ENCODE measurements at places on chromosomes 5 and 9.
A peak's percentile ranks its signal among the peaks of the same experiment; 100 is the strongest.

GRCh38 chr5:129511291-129511690, 51.2 kb downstream of the ADAMTS19 start:
- no peak for DNase-seq

- no peak for DNase-seq
Observed at GRCh38 chr9:110319781-110320492, 17.7 kb downstream of the TXNDC8 start.

DNA sequence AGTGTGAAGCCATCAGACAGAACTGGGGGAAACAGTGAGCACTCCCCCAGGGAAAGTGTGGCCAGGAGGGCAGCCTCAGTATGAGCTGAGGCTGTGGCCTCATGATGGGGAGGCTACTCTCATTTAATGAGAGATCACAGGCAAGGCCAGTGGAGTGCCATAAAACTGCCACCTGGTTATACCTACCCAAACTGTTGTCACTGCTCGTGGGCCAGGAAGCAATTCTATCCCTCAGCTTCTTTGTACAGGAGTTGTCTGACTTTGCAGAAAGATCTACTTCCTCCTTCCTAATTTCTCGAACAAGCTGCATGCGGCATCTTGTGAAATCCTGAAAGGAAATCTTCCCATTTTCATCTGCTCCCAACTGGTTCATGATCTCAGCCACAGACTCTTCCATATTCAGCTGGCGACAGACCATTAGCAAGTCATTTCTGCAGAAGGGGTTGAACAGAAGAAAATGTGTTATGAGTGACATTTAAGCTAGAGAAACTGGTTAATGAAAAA, 50.0 kb downstream of the TSSK1B start:
- DNase-seq = no peak

DNA sequence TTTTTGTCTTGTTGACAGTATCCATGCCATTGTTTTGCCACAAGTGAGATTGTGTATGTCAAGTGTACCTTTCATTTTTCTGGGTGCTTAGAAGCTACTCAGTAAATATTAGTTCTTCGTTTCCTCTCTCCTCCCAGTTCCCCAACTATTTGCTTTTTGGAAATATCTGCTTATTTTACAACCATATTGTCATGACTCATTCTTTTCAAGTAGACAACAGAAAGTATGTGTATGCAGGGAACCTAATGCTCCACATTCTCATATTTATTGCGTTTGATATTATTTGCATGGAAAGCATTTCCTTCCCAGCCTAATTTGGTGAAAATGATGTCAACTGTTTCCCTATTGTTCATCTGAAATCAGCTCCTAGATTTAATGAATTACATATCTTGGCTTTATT, 483.7 kb upstream of the RIOK2 start:
- DNase-seq = no peak

- DNase-seq = no peak
Observed at GRCh38 chr5:166576323-166576722, 1715.1 kb upstream of the WWC1 start.

- DNase-seq = no peak
Observed at GRCh38 chr5:158923799-158924551, 175.7 kb downstream of the EBF1 start.

- no peak for DNase-seq
Observed at GRCh38 chr9:127133739-127134167, 11.3 kb upstream of the ANGPTL2 start.

GRCh38 chr5:117888688-117889087, 1099.7 kb downstream of the DTWD2 start:
- DNase-seq = no peak

DNA sequence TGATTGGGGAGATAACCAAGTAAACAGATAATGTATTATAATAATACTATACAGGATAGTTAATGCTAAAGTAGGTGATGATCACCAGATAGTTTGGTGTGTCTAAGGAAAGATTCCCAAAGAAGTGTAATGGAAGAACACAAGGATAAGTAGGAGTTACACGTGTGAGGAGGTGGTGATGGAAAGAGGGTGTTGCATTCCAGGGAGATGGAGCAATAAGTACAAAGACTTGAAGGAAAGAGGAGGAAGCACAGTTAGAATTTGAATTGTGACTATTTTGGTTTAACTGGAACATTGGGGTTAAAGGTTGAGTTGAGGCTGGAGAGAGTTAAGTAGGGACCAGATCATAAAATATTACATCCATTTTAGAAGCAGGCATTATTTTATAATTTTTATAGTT, 76.9 kb downstream of the IPO11 start:
- no peak for DNase-seq

GRCh38 chr5:95261437-95262175, 23.3 kb downstream of the MCTP1 start:
- DNase-seq = no peak

DNA sequence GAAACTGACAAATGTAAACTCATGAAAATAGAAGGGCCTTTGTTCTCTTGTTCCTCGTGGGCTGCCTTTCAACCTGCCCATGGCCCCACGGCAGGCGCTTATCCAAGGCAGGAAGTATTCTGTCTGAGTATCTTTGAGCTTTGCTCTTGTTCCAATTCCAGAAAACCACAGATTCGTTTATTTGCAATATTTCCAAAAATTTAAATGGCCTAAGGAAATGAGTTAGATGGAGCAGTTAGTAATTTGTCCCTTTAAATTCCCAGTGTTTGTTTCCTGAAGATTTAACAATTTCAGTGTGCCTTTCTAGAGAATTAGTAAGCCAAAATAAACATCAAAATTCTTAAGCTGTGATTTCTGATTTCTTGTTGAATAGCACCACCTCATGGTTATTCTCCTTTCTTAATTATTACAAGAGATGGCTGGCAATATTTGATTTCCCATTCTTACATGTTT, 299.4 kb upstream of the RASA1 start:
- no peak for DNase-seq

DNA sequence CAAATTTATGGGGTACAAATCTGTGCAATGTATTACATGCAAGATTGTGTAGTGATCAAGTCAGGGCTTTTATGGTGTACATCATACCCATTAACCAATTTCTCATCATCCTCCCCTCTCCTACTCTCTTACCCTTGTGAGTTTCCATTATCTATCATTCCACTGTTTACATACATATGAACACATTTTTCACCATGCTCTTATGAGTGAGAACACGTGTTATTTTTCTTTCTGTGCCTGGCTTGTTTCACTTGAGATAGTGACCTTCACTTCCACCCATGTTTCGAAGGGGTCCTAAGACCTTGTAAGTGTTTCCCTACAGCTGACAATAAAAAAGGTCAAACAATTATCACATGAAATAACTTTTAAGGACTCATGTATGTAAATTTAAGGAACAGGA, 281.7 kb upstream of the CD180 start:
- DNase-seq = no peak

GRCh38 chr5:56412601-56413379, 179.7 kb upstream of the ANKRD55 start:
- DNase-seq = no peak

- no peak for DNase-seq
Observed at GRCh38 chr5:132268769-132269551, 11.5 kb downstream of the PDLIM4 start.

- DNase-seq = no peak
Observed at GRCh38 chr9:70444904-70445303, 30.4 kb upstream of the KLF9 start.

DNA sequence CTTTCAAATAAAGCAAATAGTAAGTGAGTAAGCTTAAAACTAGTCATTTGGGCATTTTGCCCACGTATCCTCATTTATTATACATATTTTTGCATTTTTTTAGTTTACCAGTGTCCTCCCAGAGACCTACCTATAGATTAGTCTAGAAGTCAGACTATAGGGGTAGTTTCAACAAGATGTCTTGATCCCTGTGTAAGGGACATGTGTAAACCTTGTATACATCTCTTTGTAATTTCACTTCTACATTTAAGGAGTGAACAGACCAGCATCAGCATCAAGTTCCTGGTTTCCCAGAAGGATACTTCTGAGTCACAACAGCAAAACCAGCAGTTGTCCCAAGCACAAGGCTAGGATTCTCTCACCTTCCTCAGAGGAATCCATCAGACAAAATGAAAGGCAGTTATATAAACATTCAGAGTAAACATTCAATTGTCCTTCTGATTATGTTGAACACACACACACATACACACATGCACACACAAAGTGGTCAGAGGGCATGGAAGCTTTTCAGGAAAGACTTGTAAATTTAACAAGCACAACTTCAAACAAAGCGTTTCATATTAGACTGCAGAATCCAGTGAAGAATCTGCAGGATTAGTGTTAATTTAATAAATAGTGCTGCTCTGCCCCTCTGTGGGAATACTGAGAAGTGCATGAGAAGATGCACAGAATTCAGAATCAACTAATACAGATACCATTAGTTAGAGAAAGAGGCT, 55.4 kb downstream of the HINT1 start:
- DNase-seq = no peak

GRCh38 chr9:131237291-131237690, 39.0 kb downstream of the FAM78A start:
- DNase-seq = no peak

GRCh38 chr9:130027533-130028365, 15.2 kb downstream of the FNBP1 start:
- no peak for DNase-seq

GRCh38 chr5:93787598-93787997, 46.2 kb upstream of the POU5F2 start:
- DNase-seq = no peak

DNA sequence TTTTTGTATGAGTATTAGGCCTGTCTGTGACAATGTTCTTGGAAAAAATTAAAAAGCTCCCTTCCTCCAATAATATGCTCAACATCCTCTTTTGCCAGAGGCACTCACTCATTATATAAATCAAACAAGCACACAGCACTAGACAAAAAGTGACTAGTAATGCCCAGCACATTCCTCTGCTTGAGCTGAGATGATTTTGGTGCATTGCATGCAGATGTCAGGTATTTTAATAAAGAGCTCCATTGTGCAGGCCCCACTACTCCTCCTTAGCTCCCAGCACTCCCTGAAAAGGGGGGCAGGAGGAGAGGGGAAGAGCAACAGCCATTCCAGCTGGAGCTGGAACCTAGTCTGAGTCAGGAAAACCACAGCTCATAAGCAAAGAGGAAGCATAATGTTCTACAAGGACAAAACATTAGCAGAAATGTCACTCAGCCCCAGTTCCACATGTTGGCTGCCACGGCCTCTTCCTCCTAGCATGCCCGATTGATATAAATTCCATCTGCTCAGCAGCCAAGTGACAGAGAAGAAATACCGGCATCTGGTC, 348.5 kb downstream of the BNC2 start:
- no peak for DNase-seq

DNA sequence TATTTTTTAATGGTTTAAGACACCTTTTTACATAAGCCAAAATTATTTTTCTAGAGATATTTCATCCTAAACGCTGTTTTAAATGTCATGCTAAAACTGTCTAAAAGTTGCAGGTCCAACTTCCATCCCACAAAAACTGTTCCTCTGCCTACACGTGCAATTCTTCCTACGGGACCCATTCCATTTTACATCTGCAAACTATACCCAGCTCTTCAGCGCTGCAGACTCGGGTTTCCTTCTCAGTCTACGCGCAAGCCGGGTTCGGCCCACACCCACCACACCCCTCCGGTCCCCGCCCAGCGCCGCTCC, 8.7 kb downstream of the RANBP6 start:
- DNase-seq = no peak

GRCh38 chr9:3960661-3961144, 339.2 kb downstream of the GLIS3 start:
- no peak for DNase-seq

- no peak for DNase-seq
Observed at GRCh38 chr5:113337515-113338415, 97.0 kb downstream of the TSSK1B start.

- peak; percentile 9 for DNase-seq
Observed at GRCh38 chr5:140108093-140109017, 5.6 kb upstream of the PURA start.

GRCh38 chr5:95631991-95632675, 12.2 kb downstream of the GPR150 start:
- peak; percentile 62 for DNase-seq

DNA sequence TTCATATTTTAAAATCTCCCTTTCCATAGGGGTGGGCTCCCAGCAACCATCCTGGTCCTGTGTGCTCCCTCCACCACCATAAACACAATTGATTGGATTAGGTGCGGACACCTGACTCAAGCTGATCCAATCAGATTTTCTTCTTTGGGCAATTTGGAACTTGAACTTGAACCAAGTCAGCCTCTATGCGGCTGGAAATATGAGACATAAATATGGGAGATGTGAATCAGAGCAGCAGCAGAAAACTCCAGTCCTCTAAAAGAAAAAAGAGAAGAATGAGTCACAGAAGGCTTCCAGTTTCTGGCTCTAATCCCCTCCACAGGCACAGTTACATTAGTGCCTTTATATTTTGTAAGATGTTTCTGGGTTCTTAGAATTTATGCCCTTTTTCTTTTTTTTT, 306.6 kb downstream of the MLLT3 start:
- DNase-seq = no peak

DNA sequence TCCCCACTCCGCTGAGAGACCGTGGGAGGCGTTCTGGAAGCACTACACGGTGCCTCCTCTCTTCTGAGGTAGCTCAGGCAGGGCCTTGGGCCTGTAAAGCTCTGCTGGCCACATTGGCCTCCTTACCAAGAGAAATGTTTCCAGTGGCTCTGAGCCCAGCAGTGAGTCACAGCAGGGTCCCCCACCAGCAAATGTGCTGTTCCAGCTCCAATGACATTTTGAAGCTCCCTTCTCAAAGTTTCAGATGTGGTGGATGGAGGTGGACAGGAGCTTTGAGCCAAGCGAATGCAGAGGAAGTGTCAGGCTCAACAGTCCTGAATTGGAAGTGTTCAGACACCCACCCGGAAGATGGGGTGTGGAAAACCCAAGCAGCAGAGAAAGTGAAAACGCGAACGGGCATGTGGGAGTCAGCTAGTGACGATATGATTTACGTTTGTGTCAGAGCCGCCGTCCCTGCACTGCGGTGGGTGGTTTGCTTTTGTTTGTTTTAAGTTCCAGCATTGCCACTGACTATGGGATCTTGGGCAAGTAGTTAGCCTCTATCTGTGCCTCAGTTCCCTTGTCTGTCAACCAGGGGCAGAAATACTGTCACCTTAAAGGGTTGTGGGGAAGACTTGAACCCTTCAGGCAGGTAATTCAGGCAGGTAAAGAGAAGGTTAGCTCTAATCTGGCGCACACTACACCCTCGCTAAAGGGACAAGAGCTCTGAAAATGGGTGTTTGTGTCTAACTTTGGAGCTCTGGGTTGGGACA, 38.2 kb downstream of the C5orf15 start:
- peak; percentile 31 for DNase-seq

- DNase-seq = no peak
Observed at GRCh38 chr9:69771775-69772418, 12.1 kb upstream of the PTAR1 start.

GRCh38 chr5:175444060-175444904, at the start of gene DRD1:
Gene DRD1, minus strand, starts transcription at chr5:175444182. Its CDS starts 1,083 bp downstream, at chr5:175443099.
- DNase-seq = peak; percentile 27

GRCh38 chr9:133803028-133803585, 65.0 kb upstream of the SARDH start:
- DNase-seq = no peak
